ENCODE measurements at places on chromosomes 3 and 15.

GRCh38 chr3:128277378-128278069 lies 124.2 kb downstream of the EEFSEC start:
- no peak for DNase-seq

GRCh38 chr3:5078151-5078550 lies 43.9 kb upstream of the ARL8B start:
- no peak for DNase-seq

DNA sequence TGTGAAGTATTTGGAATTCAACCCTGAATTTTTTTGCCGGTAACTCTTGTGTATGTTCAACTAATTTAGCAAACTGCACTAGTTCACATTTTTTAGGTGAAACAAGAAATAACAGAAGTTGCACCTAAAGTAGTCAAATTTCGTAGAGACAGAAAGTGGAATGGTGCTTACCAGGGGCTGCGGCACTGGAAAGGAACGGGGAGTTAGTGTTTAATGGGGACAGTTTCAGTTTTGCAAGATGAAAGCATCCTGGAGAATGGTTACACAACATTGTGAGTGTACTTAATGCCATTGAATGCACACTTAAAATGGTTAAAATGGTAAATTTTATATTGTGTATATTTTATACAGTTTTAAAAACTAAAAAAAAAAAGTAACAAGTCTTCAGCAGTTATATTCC lies 27.4 kb downstream of the PPARG start:
- no peak for DNase-seq

- no peak for DNase-seq
These were observed 76.9 kb downstream of the HES1 start for GRCh38 chr3:194212845-194213331.

- no peak for DNase-seq
These were observed 53.6 kb downstream of the VGLL3 start for GRCh38 chr3:86937306-86937791.

- no peak for DNase-seq
These were observed 11.5 kb downstream of the MUC4 start for GRCh38 chr3:195800240-195800639.

GRCh38 chr3:140342668-140343067 lies 335.2 kb upstream of the TRIM42 start:
- no peak for DNase-seq

All from progenitor cell of endocrine pancreas (in vitro differentiated cells).